ENCODE measurements at places on chromosomes 1 and 21.

DNA sequence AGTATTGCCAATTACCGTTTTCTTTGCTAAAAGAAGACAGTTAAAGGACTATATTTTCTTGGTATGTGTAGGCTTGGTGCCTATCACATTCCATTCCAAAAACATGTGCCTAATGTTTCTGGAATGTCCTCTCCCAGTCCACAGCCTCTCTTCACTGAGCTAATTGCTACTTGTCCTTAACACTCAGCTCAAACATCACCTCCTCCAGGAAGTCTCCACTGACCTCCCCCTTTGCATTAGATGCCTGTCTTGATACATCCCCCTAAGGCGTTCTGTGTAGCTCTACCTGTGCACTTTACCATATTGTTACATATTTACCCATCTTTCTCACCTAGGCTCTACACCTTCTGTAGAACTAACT is 195.6 kb upstream of the CAMK1G start:
- peak; percentile 91 for DNase-seq

DNA sequence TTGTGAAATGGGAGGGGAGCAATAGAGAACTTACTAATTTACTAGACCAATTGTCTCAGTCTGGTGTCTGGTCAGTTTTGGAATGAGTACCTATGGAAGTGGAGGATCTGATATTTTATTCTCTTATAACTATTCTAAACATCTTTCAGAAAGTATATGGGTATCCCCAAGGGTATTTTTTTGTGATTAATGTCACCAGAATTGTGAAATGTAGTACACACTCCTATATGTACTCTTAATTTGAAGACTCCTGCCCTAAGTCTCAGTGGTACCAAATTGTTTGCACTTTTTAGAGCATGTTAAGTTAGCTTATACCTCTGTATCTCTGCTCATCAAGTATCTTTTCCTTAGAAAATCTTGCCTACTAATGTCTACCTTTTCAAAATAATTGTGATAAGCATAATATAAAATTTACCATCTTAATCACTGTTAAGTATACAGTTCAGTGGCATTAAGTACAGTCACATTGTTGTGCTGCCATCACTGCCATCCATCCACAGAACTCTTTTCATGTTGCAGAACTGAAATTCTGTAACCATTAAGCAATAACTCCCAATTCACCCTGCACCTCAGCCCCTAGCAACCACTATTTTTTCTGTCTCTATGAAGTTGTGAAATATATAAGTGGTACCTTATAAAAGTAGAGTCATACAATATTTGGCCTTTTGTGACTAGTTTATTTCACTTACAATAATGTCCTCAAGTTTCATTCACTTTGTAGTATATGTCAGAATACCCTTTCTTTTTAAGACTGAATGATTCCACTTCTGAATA is 40.5 kb downstream of the SLC30A7 start:
- DNase-seq: no peak

GRCh38 chr1:43423672-43424550 is 29.8 kb downstream of the HYI start:
- DNase-seq: peak; percentile 99

- no peak for DNase-seq
These were observed 838.6 kb downstream of the LTN1 start for GRCh38 chr21:28154121-28154520.

DNA sequence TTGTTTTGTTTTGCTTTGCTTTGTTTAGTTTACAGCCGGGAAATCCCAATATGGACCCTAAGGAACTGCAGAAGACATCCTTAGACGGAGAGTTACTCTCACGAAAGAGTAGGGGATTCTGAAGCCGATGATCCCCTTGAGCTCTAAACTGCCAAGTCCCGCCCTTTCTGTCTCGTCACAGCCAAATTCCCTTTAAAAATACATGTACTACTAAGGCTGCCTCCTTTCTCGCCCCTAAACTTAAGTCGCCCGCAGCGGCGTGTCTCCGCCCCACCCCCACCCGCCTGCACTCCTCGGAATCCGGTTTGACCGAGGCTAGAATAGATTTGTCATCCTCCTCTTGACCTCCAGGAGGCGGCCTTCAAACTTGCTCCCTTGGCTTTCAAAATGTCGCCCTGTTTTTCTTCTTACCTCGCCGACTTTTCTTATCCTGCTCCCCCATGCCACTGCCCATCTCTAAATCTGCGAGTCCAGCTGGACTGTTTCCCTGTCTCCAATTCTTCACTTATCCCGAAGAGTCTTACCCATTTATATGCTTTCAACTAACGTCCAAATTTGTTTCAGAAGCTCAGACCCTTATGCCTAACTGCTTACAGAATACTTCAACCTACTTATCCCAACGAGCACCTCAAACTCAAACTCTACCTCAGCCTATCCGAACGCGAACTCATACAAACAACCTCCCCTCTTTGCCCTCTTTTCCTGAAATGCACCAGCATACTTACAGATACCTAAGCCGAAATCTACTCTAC is 10.9 kb upstream of the BOLA1 start:
- DNase-seq: no peak

DNA sequence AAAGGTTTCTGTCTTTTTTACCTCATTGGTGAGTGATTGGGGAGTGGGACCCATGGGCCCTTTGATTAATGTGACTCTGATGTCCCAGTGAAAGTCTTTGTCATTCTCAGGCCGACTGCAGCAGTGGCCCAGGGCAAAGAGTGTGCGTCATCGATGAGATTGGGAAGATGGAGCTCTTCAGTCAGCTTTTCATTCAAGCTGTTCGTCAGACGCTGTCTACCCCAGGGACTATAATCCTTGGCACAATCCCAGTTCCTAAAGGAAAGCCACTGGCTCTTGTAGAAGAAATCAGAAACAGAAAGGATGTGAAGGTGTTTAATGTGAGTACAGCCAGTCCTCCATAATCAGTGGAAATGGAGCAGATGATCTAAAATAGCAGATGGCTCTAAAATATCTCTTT is 19.4 kb downstream of the NTPCR start:
- DNase-seq: no peak

DNA sequence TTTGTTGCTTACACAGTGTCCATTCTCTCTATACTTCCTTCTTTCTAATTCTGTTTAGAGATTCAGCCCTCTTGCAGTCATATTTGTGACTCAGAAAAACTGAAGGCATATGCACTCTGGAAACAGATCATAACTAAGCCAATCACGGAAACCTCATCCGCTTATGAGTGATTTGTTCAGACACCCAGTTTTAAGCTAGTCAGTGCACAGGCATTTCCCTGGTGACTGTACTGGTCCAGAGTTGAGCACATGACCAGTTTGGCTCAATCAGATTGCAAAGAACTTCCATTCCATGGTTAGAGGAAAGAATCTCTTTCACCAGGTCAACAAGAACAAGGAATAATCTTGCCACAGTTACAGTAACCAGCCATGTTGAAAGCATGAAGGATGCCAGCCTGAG is 69.2 kb upstream of the SGIP1 start:
- peak; percentile 95 for DNase-seq

DNA sequence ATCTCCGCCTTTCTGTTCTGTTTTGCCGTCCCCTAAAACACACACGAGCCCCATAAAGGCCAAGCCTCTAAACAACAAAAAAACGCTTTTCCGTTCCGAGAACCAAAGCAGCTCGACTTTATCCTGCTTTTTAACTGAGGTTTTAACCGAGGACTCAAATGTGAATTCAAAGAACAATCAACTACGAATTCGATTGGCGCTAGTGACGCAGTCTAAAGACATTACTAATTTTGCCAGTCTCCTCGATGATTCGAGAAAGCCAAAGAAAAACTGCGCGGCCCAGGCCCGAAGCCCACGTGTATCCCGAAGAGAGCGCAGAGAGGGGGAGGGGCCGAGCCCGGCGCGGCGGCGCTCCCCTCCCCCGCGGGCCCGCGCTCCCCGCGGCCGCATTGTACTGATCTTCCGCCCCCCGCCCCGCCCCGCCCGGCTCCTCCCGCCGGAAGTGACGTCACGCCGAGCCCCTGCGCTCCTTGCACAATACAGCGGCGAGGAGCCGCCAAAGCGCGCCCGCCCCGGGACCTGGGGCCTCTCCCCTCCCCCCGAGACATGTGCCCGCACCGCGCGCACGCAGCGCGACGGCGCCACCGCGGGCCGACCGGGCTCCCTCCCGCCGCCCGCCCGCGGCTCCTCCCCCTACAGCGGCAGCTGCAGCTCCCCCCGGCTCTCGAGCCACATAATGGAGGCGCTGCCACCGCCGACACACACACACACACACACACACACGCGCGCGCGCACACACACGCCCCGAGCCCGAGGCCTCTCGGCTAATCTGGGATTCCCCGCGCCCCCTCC is 1.4 kb downstream of the HNRNPU start:
- peak; percentile 54 for DNase-seq

DNA sequence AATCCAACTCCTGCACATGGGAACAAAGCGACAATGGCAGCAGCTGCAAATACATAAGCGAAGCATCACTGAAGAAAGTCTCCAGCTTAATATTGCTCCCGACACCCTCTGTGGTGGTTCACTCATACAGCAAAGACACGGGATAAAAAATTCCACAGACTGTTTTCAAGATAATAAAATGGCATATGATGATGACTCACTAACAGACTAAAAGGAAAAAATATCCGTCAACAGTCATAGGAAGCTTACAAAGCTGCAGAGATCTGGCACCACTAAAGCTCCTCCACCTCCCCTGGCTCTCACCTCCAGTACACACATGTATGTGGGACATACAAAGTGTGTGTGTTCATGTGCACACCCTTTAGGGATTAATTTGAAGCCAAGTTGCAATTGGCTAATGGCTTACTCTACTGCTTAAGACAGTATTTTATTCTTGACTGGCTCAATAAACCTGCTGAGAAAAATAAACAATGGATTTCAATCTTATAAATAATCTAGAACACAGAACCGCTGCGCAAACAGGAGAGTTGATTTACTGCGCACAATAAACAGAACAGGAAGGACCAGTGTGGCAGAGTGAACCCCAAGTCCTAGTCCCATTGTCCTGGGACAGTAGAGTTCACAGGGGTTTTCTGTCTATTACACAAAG is 94.4 kb downstream of the SLC45A1 start:
- no peak for DNase-seq

DNA sequence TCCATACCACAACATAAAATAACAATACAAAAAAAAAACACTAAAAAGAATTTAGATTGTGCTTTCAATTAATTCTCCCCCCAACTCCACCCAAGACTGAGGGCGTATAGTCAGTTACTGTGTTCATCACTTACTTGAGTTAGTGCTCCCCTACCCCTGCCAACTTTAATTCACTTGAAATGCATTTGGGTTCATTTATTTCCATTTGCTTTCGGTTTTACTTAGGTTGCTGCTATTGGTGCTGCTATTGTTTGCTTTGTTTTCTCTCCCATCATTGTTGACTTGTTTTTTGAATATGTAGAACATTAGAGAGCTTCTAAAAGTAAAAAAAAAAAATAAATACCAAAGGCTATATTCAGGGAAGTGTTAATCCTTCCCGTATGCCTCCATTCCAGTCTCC is 10.7 kb upstream of the CYYR1 start:
- DNase-seq: no peak

GRCh38 chr1:86708920-86709319 is 4.5 kb downstream of the SH3GLB1 start:
- DNase-seq: no peak

DNA sequence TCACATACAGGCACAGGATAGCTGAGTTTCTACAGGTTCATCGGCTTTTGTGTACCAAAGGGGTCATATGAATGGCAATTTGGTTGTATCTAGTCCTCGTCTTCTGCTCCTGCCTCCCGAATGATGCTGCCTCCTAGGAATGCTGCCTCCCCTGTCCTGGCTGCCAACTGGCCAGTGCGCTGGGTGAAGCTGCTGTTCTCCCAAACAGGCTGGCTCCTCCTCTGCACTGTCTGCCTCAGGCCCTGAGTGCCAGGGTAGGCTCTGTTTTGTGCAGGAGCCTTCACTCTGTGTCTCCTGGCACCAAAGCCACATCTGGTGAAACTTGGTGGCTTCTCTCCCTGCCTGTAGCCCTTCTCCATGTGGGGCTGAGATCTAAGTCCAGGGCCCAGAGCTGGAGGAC is 60.3 kb downstream of the RHOU start:
- DNase-seq: no peak

GRCh38 chr1:206002871-206003801 is at the start of gene RAB7B:
TSS of gene RAB7B (minus strand) at chr1:206003395. CDS start at chr1:205994135, 9,260 bp downstream.
- peak; percentile 49 for DNase-seq

- DNase-seq: no peak
These were observed 51.8 kb downstream of the VWA5B1 start for GRCh38 chr1:20342294-20343148.

GRCh38 chr1:210981490-210981889 is 152.5 kb downstream of the KCNH1 start:
- no peak for DNase-seq

GRCh38 chr1:198604975-198605374 is 33.9 kb upstream of the PTPRC start:
- DNase-seq: no peak

- no peak for DNase-seq
These were observed 66.8 kb downstream of the OBSCN start for GRCh38 chr1:228274452-228275178.

GRCh38 chr1:147626291-147626690 is 44.0 kb downstream of the ACP6 start:
- DNase-seq: no peak

DNA sequence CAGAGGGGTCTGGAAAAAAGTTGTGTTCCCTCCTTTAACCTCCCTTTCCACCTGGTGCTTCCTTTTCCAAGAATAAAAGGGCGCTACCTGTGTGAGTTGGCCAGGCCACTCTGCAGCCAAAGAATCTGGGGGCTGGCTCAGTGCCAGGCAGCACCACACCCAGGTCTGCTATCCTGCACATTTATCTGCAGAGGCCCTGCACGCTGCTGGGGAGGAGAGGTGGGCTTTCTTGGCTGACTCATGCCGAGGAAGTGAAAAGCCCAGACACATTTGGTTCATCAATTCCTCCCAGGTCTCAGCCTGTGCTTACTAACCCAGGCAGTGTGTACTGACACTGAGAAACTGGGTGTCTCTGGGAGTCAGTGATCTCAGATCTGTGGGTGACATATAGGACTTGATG is 79.8 kb upstream of the F3 start:
- peak; percentile 99 for DNase-seq

GRCh38 chr1:16978567-16979474 is 1.6 kb downstream of the MFAP2 start:
- DNase-seq: no peak

GRCh38 chr1:84988588-84988987 is 8.3 kb downstream of the MCOLN2 start:
- DNase-seq: no peak

DNA sequence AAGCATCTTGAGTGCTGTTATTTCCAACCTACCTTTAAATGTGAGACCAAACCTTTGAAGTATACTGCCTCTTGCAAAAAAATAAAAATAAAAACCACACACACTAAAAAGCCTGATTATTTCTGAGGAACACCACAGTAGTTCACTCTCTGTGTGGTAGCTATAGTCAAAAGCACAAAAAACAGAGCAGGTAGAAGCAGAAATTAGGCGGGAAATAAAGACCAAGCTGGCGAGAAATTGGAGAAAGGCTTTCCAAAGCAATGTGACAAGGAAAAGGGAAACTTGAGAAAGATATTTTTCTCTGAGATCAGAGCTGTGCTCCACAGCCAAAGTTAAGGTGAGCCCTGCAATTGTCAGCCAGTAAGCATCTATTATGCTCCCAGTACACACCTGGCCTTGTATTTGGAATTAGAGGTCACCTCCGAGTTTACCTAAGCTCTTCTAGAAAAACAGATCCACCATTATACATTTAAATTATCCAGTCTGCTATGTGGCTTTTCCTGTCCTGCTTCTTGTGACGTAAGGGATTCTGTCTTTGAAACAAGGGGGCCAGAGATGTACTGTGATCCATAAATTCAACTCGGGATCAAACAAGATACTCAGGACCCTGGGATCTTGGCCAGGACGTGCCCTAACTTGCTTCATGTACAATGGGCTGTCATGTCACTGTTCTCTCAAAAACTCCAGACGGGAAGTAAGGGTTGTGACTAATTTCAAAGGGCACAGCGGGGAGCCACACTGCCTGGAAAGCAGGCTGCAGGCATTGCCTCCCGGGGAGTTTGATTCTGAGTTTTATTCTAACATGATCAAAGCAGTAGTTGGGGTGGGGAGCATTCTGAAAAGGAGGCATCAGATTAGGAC is 39.8 kb upstream of the RAB4A start:
- DNase-seq: peak; percentile 69

Data from foreskin keratinocyte (primary cell).